ENCODE measurements at places on chromosomes 16 and 17. TPM values are rescaled to one million over a fixed set of nuclear protein-coding genes. Genes with fewer than 3 reads are reported as not detected.
A peak's percentile ranks its signal among the peaks of the same experiment; 100 is the strongest.

Gene C17orf78
- total RNA-seq, result not detected

Gene VPS9D1
- total RNA-seq, result 7.3 TPM

Gene ENO3
- total RNA-seq, result 235 TPM

Gene HYDIN
- total RNA-seq, result 3.8 TPM

Gene ADAD2
- total RNA-seq, result not detected

Gene ARHGAP27
- 21.9 TPM for total RNA-seq

DNA sequence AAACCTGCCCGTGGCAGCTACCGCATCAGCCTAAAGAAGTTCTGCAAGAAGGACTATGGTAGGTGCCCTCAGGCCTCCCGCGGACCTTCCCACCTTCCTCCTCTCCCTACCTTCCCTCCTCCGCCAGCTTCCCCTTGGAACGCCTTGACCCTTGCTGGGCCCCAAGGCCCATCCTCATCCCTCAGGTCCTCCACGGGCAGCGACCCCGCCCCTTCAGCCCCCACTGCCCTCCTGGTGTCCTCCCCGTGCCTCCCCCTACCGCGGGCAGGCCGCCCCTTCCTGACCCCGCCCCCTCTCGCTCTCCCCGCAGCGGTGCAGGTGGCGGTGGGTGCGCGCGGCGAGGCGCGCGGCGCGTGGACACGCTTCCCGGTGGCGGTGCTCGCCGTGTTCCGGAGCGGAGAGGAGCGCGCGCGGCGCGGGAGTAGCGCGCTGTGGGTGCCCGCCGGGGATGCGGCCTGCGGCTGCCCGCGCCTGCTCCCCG, 1.4 kb upstream of the TBC1D24 start:
- no peak for DNase-seq

DNA sequence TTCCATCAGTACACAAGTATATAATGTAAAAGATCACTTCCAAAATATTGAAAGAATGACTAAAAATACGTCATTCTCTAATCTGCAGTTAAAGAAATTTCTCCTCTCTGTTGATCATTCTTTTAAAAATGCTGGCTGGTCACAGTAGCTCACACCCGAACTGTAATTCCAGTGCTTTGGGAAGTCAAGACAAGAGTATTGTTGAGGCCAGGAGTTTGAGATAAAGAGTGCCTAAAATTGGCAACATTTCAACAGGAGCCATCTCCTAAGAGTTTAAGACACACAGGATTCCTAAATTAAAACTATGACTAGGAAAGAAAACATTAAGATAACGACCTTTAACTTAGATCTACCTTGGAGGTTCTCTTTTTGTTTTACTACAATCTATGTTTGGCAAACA, 4.5 kb upstream of the USP32 start:
- DNase-seq, result no peak

DNA sequence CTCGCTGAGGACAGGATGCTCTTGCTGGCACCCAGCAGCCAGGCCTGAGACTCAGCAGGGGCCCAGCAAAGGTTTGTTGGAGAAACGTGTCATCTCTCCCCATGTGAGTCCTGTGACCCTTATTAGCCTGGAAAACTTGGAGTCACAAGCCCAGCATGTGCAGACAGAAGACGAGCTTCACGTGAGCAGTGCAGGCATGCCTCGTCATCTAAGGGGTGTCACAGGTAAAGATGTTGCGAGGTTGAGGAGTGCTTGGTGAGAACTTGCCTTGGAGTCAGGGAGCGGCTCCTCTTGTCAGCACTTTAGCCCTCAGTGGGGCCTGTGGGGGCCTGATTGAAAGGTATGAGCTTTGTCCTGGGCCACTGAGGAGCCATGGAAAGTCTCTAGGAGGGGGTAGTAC, 2.1 kb upstream of the CTRL start:
- no peak for DNase-seq

GRCh38 chr16:79267781-79268180, 332.8 kb downstream of the MAF start:
- no peak for DNase-seq

DNA sequence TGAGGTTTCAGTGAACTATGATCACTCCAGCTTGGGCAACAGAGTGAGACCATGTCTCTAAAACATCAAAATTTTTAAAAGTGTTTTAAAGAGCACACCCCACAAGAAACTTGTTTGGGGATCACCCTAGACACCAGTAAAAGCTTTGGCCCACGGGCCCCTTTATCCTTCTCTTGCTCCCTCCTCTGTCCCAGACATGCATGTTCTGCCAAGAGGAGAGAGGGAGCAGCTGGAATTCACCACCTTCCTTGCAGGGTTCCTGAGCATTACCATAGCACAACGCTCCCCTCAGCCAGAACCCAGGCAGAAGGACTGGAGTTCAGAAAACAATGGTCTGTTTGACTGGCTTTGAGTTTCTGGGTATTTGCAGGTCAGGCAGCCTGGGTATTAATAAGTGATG, 214.3 kb upstream of the CDH5 start:
- no peak for DNase-seq

GRCh38 chr17:48549914-48550501, 5.1 kb upstream of the HOXB2 start:
- no peak for DNase-seq

- DNase-seq, result no peak
Measured at GRCh38 chr16:28081391-28081968, 18.0 kb upstream of the GSG1L start.

- DNase-seq, result no peak
Measured at GRCh38 chr17:47797797-47798196, 23.8 kb downstream of the OSBPL7 start.

GRCh38 chr17:12691173-12691572, 25.5 kb downstream of the MYOCD start:
- peak; percentile 73 for DNase-seq

GRCh38 chr16:2166263-2167067, 10.9 kb downstream of the TRAF7 start:
- no peak for DNase-seq

DNA sequence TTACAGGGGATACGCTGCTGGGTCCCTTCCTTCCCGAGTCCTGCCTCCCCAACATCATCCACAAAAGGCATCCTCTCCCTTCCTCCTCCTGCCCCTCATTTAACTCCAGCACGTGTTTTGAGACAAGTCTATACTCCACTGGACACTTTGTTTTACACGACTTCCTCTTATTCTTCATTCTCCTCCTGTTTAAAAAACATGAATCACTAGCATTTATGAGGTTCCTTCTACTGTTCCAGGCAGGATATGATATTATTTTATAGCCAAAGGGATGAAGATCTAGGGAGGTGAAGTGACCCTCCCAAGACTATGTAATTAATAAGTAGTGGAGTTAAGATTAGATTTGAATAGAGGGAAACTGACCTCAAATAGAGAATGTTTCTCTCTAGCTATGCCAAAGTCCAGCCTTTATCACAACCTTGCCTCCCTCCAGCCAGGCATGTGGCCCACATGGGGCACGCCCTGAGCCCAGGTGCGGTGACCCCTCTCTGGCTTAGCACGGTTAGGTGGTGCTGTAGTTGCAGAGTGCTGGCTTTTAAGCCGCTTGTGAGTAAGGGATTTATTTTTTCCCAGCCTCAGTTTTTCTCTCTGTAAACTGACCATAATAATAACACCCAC, 1.3 kb upstream of the HSD17B2 start:
- no peak for DNase-seq

- no peak for DNase-seq
Measured at GRCh38 chr17:65553646-65554552, 7.5 kb downstream of the AXIN2 start.

GRCh38 chr16:12092544-12092921, 116.0 kb downstream of the SNX29 start:
- DNase-seq, result no peak

- no peak for DNase-seq
Measured at GRCh38 chr17:10875430-10875851, 37.6 kb upstream of the PIRT start.

DNA sequence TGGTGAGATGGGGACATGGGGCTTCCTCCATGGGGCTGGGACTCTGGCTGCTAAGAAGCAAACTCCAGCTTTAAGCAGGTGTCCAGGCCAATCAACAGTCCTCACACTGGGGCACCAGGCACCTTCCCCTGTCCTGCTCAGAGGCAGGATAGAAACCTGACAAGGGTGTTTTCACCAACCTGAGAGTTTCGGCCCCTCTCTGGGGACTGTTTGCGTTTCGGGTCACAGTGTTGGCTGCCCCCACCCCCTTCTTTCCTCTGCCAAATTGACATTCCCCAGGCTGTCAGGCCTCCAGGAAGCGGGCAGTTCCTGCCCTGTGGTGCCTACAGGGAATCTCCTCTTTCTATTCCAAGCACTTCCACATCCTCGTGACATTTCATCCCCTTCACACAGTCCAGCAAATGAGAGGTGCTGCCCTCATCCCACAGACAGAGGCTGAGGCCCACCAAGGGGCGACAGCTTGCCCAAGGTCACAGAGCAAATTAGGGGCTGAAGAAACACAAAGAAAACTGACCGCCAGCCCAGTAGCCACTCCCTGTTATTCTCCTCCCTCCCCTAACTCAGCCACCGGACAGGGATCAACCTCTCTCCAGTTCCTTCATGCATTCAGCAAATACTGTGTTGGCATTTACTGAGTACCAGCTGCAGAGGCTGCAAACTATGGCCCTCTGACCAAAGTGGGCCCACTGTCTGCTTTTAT, 38.0 kb downstream of the MMP15 start:
- no peak for DNase-seq

GRCh38 chr17:35930211-35931065, at the start of gene RDM1:
Gene RDM1 (minus strand): TSS chr17:35930773. CDS start chr17:35930727, 46 bp downstream.
- DNase-seq, result no peak

DNA sequence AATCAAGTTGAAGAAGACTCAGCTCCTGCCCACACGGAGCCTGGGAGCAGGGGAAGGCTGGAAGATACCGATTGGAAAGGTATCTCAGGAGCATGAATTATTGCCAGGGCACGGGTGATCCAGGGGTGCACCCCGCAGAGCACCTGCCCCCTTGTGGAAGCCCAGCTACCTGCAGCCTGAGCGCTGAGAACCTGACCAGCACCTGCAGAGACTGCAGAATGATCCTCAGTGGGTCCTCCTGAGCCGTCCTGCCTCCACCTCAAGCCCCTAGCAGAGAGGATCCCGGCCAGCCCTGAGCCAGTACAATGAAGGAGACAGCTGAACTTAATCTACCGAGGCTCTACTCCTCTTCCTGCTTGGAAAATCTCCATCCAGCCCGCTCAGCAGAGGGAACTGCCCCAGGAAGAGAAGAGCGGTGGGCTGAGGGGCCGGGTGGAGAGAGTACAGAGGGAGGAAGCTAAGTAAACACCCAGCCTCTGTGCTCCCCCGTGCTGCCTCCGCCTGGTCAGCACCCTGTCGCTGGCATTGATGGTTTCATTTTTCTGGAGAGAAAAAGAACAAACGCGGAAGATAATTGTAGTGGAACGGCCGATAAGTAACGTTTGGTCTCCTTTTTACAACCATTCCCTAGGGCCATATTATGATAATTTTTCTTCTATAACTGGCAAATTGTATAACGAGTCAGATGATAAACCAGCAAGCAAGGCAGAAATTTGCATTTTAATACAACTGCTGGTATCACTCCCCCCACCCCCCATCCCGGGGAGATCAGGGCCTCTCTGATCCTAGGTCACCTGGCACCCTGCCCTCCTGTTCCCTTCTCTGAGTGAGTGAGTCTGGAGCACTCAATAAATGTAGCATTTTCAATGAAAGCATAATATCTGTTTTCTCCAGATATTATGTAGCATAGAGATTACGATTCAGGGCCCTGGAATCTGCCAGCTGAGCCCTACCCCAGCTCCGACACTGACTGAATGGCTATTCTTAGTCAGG, 204.5 kb upstream of the RPL38 start:
- no peak for DNase-seq

- DNase-seq, result no peak
Measured at GRCh38 chr16:57479976-57480753, 6.1 kb downstream of the DOK4 start.

- no peak for DNase-seq
Measured at GRCh38 chr17:47223460-47223859, 14.3 kb downstream of the MYL4 start.

DNA sequence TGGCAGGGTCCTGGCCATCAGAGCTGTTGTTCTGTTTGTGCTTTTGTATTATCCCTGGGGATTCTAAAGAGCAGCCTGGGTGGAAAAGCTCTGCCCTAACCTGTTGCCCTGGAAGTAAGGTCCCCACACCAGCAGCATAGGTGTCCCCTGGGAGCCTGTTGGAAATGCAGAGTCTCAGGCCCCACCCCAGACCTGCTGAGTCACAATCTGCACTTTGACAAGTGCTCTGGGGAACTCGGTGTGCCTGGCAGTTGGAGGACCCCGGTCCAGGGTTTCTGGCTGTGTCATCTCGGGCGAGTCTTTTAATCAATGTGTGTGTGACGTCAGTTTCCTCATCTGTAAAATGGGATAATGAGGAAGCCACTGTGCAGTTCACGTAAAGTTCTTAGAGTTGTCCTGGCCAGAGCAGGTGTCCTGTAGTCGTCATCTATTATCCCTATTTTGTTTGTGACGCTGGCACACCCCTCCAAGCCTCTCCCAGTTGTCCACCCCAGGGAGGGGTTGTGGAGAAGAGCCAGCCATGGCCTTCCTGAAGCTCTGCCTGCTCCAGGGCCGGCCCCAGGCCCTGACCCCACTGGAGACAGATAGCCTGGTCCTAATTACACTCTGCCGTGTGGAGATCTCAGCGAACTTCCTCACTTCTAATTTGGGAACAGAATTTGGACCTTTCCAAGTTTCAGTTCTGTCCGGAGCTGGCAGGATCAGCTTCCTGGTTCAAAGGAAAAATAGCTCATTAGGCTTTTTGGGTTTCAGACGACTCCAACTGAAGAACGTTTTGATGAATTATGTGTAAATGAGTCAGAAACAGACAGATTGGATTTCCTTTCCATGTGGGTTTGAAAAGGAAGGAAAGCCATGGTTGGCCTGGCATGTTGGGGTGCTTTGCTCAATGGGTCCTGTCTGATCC, 295.7 kb upstream of the FOXF1 start:
- DNase-seq, result no peak

GRCh38 chr16:82439678-82440293, 187.0 kb upstream of the CDH13 start:
- DNase-seq, result no peak

- no peak for DNase-seq
Measured at GRCh38 chr16:15647294-15648014, 2.6 kb upstream of the NDE1 start.

DNA sequence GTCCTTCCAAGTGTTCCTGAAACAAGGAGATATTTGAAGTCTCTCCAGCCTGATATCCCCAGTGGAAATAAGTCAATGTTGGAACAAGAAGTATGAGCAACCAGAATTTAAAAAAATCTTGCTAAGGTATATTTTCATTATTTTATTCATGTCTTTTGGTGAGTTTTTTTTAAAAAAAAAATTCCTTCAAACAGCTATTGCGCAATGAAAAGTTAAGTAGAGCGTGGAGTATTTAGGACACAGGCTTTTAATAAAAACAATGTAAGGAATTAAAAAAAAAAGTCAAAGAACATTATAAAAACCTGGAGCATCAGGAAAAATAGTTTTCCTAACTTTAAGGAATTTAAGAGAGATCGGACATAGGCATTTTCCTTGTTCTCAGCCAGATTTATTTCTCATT, 940.4 kb downstream of the KCNJ2 start:
- no peak for DNase-seq

- DNase-seq, result no peak
Measured at GRCh38 chr16:12903407-12904328, 2.3 kb downstream of the SHISA9 start.

Measured in right atrium auricular region (tissue), 2 donors.